Stimulated activated CD8-positive, alpha-beta memory T cell treated with anti-CD3 and anti-CD28 coated beads, Interleukin-7, amount 100 ng/mL, for 24 hours (primary cell): ENCODE measurements at places on chromosomes 3 and 15.

- DNase-seq, result no peak
Measured at GRCh38 chr3:56904552-56905215, 102.9 kb upstream of the ARHGEF3 start.

DNA sequence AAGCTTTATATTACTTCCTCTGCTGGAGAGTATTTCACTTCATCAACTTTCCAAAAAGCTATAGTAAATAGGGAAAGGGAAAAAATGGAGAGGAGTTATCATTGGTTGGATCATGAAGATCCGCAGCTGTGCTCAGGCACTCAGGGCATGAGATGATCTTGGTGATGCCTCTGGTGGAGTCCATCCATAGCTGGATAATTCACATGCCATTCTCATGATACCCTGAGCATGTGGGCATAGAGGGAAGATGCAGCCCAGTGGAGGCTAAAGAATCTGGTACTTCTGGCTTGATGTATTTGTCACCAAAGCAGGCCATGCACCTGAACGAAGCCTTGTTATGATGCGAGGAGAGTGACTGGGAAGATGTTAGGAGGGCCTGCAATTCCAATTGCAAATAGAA is 150.2 kb downstream of the CHST2 start:
- no peak for DNase-seq

GRCh38 chr15:78048628-78048920 is 28.9 kb downstream of the TBC1D2B start:
- DNase-seq, result no peak

GRCh38 chr3:62433396-62433795 is 60.0 kb upstream of the FEZF2 start:
- no peak for DNase-seq

- DNase-seq, result no peak
Measured at GRCh38 chr3:140898340-140899180, 43.1 kb upstream of the SLC25A36 start.

DNA sequence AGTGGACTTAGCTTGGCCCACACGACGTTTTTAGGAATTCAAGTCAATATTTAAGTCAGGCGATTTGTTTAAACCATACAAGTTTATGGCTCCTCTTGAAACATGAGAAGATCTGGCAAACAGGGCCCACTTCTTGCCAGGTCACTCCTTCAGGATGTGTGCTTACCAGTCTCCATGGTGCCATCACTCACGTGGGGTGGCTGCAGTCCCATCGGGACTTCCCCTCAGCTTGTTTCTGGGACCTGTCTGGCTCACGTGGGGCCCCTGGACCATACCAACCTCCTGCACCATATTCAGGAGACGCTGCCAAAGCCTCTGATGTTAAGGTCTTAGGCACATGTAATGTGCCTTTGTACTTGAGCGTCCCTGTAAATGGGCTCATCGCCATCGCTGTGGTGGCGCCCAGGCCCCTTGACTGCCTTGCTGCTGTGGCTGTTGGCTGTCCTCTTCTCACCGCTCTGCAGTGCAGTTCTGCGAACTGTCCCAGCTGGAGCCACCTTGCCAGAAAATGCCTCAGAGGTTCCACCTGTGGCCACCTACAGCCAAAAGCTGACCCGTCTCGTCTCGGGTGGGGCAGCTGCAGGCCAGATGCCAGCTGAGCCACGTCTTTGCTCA is 8.9 kb downstream of the MCM2 start:
- DNase-seq, result no peak

DNA sequence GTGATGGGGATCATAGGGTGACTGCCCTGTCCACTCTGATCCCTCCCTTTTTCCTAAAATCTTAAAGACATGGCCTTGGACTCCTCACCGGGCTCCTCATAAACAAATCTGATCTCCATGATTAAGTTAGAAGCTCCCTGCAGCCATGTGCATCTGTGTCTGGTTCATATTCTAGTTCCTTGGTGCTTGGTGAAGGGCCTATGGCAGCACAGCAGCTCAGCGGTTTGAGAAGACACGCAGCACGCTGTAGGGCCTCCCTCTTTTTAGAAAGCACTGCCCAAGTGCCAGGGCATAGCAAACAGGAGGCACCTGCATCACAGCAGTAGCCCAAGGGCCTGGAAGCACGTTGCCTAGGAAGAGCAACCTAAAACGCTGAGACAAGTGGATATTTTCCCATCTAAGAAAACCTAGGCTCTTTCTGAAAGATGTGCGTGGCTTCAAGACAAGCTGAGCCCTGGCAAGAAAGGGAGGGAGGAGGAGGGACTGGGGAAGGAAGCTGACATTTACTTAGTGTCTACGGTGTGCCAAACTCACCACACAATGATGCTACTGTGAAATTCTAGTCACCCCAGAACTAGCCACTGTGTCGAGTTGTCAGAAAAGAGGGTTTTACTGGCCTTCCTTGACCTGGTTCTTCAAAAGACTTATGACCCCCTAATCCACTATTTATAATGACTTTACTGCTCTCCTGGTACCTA is 14.9 kb upstream of the ULK3 start:
- no peak for DNase-seq

- no peak for DNase-seq
Measured at GRCh38 chr3:133928136-133928893, 32.6 kb upstream of the RAB6B start.

DNA sequence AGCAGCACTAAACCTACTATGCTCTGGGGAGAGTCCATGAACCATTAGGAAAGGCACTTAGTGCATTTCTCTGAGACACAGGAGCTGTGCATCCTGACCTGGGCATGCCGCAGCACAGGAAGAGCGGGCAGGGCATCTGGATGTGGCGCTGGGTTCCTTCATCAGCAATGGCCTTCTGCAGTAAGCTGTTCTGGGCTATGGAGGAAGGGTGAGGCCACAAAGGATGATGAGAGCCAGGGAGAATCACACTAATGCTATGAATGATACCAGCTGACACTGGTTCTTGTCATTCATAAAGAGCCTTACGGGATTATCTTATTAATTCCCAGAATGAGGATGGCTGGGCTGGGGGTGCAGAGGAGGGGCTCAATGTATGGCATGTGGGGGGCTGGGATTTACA is 12.7 kb upstream of the SCN10A start:
- DNase-seq, result no peak

DNA sequence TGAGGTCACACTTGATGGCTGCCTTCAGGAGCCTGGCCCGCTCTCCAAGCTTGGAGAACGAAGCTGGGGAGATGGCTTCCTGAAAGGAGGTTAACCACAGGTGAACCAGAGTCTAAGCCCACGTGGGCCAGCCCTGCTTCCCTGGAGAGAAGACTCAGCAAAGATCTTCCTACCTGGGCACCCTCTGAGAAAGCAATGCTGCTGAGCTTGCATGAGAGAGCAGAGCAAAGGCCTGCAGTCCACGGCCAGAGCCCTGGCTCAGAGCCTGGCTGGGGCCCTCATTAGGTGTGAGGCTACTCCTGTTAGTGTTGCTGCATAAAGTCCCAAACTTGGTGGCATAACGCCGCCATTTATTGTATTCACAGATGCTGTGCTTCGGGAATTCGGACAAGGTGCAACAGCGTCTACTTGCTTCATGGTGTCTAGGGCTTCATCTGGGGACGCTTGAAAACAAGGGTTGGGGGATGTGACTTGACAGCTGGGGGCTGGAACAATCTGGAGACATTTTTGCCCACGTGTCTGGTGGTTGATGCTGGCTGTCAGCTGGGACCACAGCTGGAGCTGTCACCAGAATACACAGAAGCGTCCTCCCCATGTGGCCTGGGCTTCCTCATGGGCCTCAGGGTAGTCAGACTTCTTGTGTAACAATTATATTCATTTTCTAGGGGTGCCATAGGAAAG is 87.9 kb upstream of the MEF2A start:
- DNase-seq, result no peak

GRCh38 chr3:13411186-13411860 is 8.8 kb downstream of the NUP210 start:
- no peak for DNase-seq

DNA sequence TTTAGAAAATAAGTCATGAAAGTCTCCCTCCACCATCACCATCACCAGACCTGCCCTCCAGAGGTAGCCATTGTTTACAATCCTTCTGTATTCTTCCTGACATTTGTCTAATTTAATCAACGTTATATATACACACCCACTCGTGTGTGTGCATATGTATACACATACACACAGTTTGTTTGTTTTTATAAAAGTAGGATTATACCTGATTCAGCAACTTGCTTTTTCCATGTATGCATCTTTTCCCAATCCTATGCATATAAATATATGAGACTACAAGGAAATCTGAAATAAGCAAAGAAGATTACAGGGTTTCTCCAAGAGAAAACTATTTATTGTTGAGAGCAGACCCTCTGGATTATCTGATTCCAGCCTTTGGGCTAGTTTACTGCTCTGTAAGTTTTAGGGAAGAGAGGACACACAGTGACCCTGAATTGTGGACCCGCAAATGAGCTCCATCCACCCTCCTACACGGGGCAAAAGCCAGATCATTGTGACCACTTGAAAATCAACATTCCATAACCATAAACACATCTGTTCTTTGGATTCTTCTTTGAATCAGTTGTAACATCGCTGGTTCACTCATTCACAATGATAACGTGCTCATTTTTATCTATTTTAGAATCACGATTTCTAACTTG is 104.3 kb downstream of the CPN2 start:
- DNase-seq, result no peak

DNA sequence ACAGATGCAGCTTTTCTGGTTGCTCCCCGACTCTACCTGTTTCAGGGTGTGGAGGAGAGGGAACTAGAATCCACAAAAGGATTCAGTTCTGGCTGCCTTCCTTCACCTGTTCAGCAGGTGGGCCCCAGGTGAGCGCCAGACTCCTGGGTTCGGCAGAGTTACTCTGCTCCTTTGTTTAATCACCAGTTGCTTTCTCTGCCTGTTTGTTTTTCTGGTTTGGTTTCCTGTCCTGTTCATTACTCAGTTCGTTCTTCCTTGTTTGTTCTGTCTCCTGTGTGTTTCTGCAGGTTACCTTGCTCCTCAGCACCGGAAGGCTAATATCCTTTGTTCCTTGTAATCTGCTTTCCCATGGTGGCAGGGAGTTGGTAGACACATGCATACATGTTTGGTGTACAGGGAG is 508.5 kb upstream of the ATP11B start:
- DNase-seq, result no peak

DNA sequence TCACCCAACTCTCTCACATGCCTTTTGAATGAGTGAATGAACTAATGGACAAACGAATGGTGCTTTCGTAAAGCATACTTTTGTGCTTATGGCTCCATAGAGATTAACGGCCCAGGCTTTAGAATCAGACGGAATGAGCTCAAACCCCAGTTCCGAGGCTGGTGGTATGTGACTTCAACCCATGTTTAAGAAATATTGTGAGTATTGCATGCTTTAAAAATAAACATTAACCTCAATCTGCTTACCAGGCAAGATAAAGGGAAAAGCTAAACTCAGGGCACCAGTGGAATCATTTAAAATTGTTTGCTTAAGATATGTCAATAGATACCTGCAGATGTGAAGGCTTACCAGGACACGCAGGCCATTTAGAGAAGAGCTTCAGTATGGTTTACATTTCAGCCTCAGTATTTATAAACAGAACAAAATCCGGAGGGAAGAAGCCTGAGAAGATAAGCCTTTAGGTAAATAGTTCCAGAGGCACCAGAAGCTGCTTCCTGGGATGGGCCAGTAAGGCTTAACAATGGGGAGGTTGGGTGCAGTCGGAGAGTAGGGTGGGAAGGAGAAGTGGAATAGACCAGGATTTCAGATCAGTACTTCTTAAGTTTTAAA is 186.4 kb downstream of the ADAMTS9 start:
- no peak for DNase-seq

DNA sequence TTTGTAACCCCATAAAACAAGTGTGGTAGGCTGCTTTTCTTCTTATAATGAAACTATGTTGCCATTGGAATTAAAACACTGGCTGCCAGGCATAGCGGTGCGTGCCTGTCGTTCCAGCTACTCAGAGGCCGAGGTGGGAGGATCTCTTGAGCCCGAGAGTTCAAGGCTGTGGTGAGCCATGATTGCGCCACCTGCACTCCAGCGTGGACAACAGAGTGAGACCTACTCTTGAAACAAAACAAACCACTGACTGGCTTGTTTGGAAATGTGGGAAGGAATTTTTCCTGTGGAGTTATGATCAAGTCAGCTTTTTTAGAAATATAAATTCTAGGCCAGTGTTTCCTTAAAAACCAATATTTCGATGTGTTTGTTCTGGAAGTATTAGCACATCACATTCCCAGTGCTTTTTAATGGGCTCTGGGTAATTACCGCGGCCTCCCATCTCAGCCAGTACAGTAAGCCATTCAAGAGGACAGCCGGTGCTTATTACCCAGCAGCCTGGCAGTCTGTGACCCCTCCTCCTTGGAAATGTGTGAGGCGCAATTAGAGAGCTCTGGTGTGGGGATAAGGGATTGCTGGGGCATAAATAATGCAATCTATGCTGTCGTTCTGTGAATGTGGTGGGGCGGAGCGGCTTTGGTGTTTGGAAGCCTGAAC is 58.3 kb upstream of the TRAK1 start:
- DNase-seq, result no peak

DNA sequence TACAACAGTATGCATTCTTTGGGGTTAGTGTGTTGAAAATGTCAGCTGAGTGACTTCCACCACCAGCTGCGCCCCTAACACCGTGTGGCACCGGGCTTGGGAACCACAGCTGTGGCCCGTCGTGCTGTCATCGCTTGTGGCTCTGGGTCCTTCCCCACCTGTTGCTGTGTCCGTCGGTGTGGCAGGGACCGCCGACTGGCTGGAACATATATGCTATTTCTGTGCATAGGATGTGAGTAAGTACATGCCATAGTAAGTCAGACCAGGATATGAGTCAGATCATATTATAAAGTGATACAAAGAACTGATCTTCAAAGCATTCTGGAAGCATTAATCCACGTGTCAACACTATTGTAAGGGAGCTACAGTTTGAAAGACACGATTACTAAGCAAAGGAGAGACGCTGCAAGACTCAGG is 31.9 kb downstream of the EHD4 start:
- DNase-seq, result no peak

DNA sequence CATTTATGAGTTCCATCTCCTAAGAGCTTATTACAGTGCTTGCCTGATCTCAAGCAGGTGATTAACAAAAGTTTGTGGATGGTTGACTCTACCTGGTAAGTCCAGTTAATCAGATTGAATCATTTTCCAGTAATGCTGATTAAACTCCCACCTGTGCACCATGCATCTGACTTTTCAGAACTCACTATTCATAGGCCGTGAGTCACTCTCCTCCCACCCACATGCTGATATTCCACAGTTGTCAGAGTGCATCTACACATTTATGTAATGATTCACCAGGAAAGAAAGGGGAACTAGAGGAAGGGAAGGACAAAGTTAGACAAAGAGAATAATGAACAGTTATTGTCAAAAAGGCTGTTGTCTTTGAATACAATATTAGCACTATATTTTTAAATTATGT is 106.2 kb upstream of the UBE3A start:
- no peak for DNase-seq

DNA sequence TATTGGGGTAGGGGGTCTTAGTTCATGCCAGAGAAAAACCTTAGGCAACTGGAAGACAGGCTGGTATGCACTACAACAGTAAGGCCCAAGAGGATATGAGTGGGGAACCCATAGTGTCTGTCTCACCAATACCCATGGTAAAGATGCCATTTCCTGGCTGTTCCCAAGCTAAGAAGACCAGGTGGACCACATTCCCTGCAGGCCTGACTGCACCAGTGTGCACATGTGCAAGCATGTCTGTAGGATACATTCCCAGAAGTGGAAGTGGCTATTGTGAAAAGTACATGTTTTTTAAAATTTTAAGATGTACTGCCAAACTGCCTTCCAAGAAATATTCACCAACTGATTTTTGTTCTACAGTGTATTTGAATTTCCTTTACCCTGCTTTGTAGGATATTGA is 207.3 kb upstream of the CTNNB1 start:
- DNase-seq, result no peak
